Colonic mucosa (tissue), 4 donors: ENCODE measurements at places on chromosomes 7 and 10. TPM values are rescaled to one million over a fixed set of nuclear protein-coding genes. Genes with fewer than 3 reads are reported as not detected.
A peak's percentile ranks its signal among the peaks of the same experiment; 100 is the strongest.

Gene DNAJB12
- 37.9 TPM for total RNA-seq

Gene EVX1
- total RNA-seq: 1.5 TPM

Gene LIPA
- total RNA-seq: 30.4 TPM

Gene DKK1
- 0.82 TPM for total RNA-seq

Gene AOAH
- 46.1 TPM for total RNA-seq

Gene CTAGE4
- 12.1 TPM for total RNA-seq

Gene HELLS
- total RNA-seq: 17.9 TPM

Gene CLRN3
- total RNA-seq: 110 TPM

Gene DCLRE1C
- total RNA-seq: 19.0 TPM

Gene KLF14
- total RNA-seq: not detected

DNA sequence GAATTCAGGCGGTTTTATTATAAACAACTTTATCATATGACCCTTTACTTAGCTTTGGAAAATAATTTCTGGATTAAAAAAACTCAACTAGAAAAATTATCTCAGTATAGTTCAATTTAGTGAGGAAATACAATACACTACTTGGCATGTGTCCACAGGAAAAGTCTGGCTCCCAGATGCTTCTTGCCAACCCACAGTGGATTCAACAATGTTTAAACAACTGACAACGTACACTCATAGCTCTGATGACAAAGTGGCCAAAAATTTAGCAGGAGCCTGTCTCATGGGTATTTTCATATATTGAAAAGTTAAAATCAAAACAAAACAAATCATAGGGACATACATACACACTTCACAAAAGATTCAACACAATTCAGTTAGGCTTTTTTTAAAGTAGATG lies 158.8 kb downstream of the SKAP2 start:
- peak; percentile 36 for DNase-seq

DNA sequence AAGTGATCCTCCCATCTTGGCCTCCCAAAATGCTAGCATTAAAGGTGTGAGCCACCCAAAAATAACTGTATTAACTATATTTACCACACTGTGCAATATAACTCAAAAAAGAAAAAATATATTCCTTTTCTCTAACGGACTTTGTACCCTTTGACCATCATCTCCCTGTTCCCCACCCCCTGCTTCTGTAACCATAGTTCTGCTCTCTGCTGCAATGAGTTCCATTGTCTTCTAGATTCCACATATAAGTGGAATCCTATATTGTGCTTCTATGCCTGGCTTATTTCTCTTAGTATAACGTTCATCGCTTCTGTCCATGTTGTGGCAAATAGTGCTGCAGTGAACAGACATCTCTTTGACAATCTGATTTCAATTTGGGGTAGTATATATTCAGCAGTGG lies 4.2 kb downstream of the TMEM248 start:
- DNase-seq: no peak

DNA sequence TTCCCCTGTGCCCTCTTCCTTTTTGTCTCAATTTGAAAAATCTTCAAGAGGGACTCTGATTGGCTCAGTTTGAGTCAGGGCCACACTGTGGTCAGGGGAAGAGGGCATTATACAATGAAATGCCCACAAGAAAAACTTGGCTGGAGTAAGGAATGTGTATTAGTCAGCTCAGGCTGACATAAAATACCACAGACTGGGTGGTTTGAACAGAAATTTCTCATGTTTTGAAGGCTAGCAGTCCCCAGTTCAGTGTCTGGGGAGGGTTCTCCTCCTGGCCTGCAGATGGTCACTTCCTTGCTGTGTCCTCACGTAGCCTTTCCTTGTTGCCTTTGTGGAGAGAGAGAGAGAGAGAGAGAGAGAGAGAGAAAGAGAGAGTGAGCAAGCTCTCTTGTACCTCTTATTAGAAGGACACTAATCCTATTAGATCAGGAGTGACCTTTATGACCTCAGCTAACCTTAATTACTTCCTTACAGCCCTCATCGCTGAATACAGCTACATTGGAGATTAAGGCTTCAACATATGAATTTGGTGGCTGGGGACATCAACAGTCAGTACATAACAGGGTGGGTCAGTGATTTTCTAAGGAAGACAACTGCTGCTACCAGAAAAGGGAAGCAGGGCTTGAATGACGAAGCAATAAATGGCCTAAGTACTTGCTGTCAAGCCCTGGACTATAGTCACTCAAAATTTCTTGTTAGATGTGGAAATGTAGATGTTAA lies 25.8 kb upstream of the FAM13C start:
- DNase-seq: no peak

DNA sequence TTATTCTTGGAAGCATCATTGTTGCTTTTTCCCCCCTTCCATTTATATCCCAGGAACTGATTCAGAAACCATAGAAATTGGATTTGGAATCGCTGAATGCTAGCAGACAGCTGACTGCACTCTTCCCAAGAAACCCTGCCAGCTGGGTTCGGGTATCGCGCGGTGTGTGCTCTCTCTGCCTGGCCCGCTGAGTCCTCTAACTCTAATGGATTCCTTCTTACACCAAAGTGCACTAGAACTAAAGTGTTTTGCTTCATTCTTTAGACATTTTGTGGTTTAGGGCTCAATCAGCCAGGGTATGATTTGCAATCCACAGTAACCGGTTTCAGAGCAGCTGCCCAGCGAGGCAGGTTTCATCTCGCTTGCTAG lies 92.2 kb downstream of the EGFR start:
- DNase-seq: no peak

GRCh38 chr10:132308587-132309470 lies 1.1 kb upstream of the STK32C start:
- no peak for DNase-seq

GRCh38 chr7:117024811-117025210 lies 71.5 kb downstream of the ST7 start:
- no peak for DNase-seq

DNA sequence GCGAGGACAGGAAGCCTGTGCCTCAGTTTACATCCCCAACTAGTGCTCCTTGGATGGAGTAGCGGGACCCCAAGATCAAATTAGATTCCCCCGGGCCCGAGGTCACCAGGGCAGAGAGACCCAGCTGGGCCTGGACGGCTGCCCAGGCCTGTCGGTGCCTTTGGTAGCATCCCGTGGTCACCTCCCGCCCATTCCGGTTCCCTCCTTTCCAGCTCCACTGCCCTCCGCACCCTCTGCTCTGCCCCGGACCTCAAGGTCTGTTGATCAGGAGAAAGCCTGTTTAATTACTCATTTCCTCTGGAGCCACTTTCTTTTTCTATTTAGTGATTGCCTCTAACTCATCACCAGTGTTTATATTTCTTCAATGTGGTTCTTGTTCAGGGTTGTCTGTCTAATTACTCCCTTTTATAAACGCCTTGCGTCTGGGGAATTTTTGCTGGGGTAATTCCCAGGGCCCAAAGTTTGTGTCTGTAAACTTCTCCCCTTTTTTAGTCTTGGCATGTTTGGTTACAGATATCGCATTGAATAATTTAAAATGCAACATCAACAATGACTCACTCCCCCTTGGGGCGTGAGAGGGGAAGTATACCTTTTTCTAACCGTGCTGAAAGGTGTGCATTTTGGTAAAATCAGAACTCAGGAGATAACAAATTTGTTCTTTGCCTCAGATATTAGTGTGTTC lies 1.9 kb downstream of the FOXK1 start:
- DNase-seq: peak; percentile 72

DNA sequence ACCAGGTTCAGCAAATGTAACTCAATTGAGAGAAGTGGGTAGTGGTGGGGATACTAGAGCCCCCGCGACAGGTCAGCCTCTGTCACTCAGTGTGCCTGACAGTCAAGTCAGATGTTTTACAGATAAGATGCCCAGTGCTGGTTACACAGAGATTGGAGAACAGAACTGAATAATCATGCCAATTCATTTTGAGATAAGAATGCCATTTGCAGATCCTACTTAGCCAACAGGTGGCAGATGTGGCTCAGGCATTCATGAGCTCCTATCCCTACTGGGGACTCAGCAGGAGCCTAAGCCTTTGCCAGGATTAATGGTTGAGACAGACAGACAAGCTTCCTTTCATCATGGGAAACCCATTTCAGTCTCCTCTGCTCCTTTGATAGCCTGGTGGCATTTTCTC lies 137.8 kb downstream of the MAPK8 start:
- no peak for DNase-seq

DNA sequence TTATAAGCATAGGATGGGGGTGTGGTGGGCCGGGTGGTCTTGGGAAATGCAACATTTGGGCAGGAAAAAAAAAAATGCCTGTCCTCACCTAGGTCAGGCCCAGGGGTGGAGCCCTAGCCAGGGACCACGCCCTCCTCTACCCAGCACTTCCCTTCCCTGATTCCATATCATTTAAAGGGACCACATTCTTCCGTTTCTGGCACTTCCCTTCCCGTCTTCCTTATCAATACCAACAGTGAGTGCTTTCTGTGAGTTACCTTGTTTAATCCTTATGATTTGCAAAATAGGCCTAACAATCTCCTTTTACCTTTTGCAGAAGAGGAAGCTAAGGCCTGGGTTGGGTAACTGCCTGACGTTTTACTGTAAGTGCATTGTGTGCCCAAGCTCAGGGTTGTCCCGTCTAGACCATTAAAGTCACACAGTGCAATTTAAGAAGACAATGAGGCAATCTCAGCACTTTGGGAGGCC lies 16.7 kb upstream of the C10orf95 start:
- DNase-seq: peak; percentile 76

GRCh38 chr7:77276120-77276519 lies 76.5 kb upstream of the FGL2 start:
- no peak for DNase-seq

DNA sequence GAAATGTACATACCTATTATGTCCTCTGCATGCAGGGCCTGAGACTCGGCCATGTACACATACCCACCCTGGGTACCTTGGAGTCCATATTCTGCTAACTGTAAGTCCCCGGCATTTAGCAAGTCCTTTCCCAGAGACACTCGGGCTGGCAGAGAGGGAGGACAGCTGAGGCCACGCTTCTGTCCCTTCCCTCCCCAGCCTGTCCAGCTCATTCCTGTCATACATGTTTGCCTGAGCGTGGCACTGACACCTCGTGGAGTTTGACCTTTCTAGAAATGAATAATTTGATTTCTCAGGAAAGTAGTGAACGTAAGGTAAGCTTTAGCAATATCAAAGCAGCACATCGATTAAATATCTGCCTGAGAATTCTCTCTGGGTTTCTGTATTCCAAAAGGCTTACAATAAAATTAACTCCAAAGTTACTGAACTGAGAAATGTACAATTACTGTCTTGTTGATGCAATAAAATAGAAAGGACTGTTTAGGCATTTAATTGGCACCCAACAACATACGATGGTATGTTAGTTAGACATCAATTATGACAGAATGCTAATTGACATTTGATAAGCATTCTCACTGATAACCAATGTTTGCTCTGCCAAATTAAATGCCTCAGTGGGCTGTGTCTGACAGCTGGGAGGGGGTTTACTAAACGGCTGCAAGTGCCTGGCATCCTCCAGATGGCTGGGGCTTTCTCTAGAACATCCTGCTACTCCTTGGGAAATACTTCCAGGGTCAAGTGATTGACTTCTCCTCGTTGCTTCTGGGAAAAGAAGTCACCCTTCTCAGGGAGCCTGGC lies 221.2 kb downstream of the CCSER2 start:
- no peak for DNase-seq

DNA sequence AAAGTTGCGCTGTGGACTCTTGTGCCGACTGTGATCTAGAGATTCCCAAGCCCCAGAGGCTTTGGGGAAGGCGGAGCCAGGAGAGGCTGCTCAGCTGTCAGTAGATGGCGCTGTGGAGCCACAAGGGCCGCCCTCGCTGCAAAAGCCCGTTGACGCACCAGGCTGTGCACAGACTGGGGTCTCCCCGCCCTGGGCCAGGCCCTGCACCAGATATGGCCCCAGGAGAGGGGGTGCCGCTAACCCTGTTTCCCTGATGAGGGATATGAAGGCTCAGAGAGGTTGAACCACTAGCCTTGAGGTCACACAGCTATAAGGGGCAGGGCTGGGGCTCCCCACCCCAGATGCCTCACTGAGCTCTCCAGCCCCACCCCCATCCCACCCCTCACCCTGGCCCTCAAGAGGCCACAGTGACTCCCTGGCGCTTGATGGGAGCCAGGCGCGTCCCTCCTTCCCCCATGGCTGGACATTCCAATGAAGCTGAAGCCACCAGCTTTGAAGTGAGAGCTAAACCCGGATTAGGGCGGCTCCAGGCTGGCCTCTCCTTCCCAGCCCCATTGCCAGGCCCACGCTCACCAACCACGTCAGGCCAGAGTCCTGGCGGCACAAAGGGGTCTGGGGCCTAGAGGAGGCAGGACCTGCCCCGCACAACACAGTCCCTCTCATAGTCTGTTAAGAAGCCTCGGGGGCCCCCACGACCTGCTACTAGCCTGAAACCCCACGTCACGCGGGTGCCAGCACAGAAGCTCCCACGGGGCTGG lies 26.4 kb downstream of the MYL10 start:
- DNase-seq: peak; percentile 83

GRCh38 chr10:81894616-81895015 lies 19.6 kb downstream of the NRG3 start:
- DNase-seq: no peak

DNA sequence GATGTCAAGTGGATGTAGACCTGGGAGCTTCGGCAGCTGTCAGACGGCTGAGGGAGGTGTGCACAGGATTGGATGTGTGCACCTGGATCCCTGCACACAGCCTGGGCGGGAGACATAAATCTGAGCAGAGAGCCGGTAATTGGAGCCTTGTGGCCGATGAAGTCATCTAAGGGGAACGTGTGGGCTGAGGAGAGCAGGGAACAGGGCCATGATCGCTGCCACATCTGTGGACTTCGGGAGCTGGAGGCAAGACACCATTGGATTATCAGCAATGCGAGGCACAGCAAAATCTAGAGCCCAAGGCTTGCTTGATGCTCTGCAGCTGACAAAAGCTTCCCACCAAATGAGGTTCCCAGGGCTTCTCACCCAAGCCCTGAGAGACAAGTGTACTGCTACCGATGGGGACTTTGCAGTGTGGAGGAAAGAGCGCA lies 147.7 kb downstream of the PTPN20 start:
- no peak for DNase-seq

GRCh38 chr10:75542084-75542483 lies 110.7 kb downstream of the LRMDA start:
- DNase-seq: no peak

- no peak for DNase-seq
Measured at GRCh38 chr7:81770728-81771223, 929 bp upstream of the HGF start.

- no peak for DNase-seq
Measured at GRCh38 chr10:71573562-71574518, 145.7 kb downstream of the C10orf105 start.

GRCh38 chr7:26588511-26588910 lies 275.9 kb downstream of the SKAP2 start:
- DNase-seq: no peak
